ENCODE measurements at places on chromosomes 1 and 21. TPM values are rescaled to one million over a fixed set of nuclear protein-coding genes. Genes with fewer than 3 reads are reported as not detected.

OR2L13 gene
- total RNA-seq = not detected

KCNT2 gene
- 6.6 TPM for total RNA-seq

OLFML3 gene
- total RNA-seq = 24.8 TPM

C8A gene
- total RNA-seq = not detected

VWA5B1 gene
- not detected for total RNA-seq

TRAF3IP3 gene
- total RNA-seq = not detected

DCST1 gene
- total RNA-seq = not detected

CFHR3 gene
- not detected for total RNA-seq

SYT2 gene
- under 0.01 TPM for total RNA-seq

NMNAT2 gene
- 2.3 TPM for total RNA-seq

KCNE2 gene
- not detected for total RNA-seq

C1orf94 gene
- not detected for total RNA-seq

ZNF695 gene
- total RNA-seq = 0.79 TPM

SPATA6 gene
- total RNA-seq = 6.2 TPM

BMP8B gene
- total RNA-seq = not detected

GBP6 gene
- not detected for total RNA-seq

ASTN1 gene
- 0.03 TPM for total RNA-seq

ANGPTL7 gene
- not detected for total RNA-seq

HCRTR1 gene
- not detected for total RNA-seq

KCNJ15 gene
- total RNA-seq = 2.4 TPM

OLIG2 gene
- total RNA-seq = not detected

BCAS2 gene
- total RNA-seq = 33.8 TPM

ALG14 gene
- total RNA-seq = 3.5 TPM

OR14K1 gene
- not detected for total RNA-seq

LAX1 gene
- 0.10 TPM for total RNA-seq

LCE1C gene
- not detected for total RNA-seq

FAM163A gene
- total RNA-seq = not detected

FCRL5 gene
- not detected for total RNA-seq

MAP1LC3C gene
- total RNA-seq = 0.13 TPM

BRINP3 gene
- not detected for total RNA-seq

NBPF6 gene
- total RNA-seq = 0.10 TPM

TSPAN1 gene
- total RNA-seq = 0.73 TPM

ARF1 gene
- total RNA-seq = 317 TPM

NPPA gene
- not detected for total RNA-seq

HTR6 gene
- total RNA-seq = 0.07 TPM

SPRR2A gene
- not detected for total RNA-seq

TMEM82 gene
- total RNA-seq = not detected

SFN gene
- total RNA-seq = 0.20 TPM

LRRC71 gene
- not detected for total RNA-seq

FCRL2 gene
- total RNA-seq = not detected

C2CD4D gene
- not detected for total RNA-seq

ORC1 gene
- 0.99 TPM for total RNA-seq

CELA3A gene
- total RNA-seq = not detected

CLEC20A gene
- not detected for total RNA-seq

MSH4 gene
- 0.33 TPM for total RNA-seq

FABP3 gene
- total RNA-seq = 40.1 TPM

SPRR1B gene
- total RNA-seq = not detected

SELL gene
- 0.39 TPM for total RNA-seq

LHX8 gene
- not detected for total RNA-seq

DYRK1A gene
- total RNA-seq = 63.7 TPM

PFDN2 gene
- 23.6 TPM for total RNA-seq

CHRM3 gene
- total RNA-seq = 0.03 TPM

GNL2 gene
- total RNA-seq = 52.5 TPM

PALMD gene
- 2.6 TPM for total RNA-seq

All from smooth muscle cell of the pulmonary artery (primary cell).